ENCODE measurements at places on chromosomes 13 and 19.

GRCh38 chr13:73399347-73400216, 340.8 kb downstream of the KLF5 start:
- DNase-seq: no peak

DNA sequence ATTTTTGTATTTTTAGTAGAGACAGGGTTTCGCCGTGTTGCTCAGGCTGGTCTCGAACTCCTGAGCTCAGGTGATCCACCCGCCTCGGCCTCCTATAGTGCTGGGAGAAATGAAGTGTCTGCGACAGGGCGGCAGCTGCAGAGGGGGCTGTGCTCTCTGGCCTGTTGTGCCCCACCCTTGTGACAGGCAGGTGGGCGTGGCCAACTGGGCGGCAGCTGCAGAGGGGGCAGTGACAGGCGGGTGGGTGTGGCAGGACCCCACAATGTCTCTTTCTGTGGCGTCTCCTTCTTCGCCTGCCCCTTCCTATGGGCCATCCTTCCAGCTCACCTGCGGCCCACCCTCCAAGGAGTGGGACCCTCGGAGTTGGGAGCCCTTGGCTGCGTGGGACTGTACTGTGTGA, 11.8 kb downstream of the STK11 start:
- no peak for DNase-seq

GRCh38 chr19:2866495-2867024, 575 bp upstream of the ZNF556 start:
- no peak for DNase-seq

DNA sequence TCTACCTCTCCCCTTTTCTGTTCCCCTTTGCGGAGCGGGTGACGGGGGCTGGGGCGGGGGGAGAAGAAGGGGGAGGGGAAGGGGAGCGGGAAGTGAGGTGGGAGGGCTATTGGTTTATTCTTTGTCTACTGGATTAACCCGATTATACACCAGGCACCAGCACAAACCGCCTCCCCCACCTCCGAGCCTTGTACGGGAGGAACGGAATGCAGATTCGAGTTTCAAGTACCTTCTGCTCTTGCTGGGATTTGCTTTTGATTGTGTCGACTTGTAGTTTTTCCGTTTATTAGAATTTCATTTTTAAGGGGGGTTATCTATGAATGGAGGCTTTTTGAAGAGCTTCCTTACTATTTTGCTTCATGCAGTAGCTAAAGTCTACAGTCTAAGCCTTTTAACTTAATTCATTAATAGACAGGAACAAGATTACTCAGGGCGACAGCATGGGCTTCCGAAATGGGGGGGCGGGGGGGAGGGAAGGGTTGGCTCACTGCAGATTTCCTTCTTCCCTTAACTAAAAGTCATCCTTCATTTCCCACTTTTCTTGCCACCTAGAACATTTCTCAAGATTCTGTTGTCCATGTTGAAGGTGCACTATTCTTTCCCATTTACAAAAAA, 937 bp upstream of the SPRY2 start:
- no peak for DNase-seq

GRCh38 chr13:44576351-44577235, 463 bp upstream of the TSC22D1 start:
- DNase-seq: no peak

DNA sequence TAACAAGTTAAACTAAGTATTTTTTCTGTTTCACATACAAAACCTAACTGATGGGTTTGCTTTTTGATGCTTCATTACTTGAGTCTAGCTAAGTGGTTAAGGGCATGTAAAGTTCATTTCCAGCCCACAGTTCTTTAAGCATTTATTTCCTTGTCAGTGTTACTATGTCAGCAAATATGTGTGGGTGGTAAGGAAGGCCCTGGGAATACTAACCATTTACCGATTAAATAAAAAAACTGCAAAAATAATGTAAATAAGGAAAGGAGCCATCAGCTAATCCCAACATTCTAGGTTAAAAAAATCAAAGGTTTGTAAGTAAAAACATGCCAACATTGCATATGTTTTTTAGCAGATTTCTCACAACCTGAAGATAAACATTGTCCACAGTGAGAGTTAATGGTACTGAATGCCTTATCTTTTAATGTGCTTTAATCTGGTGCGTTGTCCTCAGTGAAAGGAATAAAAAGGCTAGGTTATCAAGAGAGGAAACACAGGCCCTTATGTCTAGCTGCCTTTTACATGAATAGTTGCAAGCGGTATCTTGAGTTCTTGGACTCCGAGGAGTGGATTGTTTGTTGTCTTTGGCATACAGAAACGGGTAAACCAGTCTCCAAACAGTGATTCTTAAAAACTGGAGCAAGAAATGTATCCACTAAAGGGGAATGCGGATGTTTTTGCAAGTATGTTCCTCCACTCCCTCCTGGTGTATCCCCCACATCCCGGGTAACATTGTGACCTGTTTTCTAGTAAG, 949.6 kb upstream of the SLC10A2 start:
- no peak for DNase-seq

GRCh38 chr19:16673231-16673630, 12.3 kb downstream of the TMEM38A start:
- DNase-seq: no peak

- DNase-seq: no peak
Measured at GRCh38 chr19:45564131-45564780, 20.3 kb downstream of the OPA3 start.

DNA sequence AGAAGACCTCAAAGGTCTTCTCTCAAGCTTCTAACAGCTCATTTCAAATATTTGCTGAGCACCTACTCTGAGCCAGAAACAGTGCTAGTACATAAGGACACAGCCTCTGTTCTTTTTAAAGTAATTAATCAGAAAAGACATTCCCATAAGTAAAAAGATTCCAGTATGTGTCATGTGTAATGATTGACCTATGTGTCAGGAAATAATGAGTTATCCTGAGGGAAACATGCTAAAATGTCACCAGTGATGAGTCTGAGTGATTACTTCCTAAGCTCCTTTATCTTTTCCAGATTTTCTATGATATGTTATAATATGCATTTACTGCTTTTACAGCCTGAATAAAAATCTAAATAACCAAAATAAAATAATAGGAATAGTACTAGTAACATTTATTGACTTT, 107.6 kb downstream of the SLC25A15 start:
- DNase-seq: no peak

GRCh38 chr19:48244281-48244680, 11.4 kb downstream of the CARD8 start:
- DNase-seq: no peak

DNA sequence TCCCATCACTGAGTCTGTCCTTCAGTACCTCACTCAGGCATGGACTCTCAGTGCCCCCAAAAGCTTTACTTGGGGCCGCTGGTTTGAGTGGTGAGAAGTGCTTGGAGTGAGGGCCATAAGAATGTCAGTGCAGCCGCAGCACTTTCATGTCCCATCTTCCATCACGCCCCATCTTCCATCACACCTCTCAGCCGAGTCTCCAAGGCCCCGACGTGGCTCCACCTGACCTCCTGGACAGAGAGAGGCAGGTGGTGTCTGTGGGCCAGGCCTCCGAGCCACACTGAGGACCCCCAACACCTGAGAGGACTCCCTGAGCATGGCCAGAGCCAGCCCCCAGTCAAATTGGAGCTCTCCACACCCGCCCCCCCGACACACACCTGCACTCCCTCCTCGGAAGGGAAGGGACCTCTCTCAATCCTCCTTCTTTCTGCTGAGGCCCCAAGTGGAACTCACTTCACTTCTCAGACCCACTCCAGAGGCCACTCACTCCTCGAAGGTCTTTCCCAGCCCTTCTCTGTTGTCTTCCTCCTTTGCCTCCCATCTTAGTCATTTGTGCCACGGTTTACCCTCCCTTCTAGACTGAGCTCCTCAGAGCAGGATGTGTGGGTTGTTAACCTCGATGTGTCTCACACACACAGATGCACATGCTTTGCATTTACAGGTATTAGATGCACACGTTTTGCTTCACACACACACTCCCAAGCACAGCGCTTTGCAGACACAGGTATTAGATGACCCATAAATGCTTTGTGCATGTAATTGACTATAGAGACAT, 65.7 kb upstream of the ATP12A start:
- DNase-seq: no peak

DNA sequence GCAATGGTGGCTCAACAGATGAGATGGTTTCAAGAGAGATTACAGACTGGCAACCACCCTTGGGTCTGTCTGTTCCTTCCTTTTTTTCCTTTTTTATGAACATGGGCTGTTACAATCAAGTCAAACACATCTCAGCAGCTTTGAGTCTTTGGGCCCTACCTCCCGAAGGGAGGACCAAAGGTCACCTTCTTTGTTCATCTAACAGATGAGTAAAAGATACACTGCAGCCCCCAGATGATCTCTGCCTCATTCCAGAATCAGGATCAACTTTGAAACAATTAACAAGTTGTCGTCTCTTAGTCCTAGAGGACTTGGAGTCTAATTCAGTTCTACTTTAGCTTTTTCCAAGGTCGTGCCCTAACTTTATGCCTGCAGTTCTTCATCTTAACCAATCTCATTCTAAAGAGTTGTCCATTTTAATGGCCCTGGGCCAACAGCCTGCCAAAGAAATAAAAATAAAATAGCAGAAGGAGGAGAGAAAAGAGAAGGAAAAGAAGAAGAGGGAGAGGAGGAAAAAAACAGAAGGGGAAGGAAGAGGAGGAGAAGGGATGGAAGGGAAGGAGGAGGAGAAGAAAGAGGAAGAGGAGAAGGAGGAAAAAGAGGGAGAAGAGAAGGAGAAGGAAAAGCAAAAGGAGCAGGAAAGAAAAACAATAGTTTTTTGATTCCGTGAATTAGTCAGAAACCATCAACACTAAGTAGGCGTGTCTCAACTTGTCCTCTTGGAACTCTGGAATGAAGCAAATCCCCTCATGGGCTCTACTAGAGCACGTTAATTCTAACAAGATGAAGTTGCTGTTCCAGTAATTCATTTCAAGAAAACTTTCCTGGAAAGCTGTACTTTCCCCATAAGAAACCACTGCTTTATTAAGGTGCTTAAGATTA, 281.2 kb downstream of the FOXO1 start:
- no peak for DNase-seq

- DNase-seq: no peak
Measured at GRCh38 chr13:108742701-108743451, 113.5 kb downstream of the MYO16 start.

GRCh38 chr19:54319049-54319448, 6.1 kb upstream of the LILRA5 start:
- DNase-seq: no peak
